COR-L47 (cell line): ENCODE measurements at places on chromosomes 3 and 15.
A peak's percentile ranks its signal among the peaks of the same experiment; 100 is the strongest.

DNA sequence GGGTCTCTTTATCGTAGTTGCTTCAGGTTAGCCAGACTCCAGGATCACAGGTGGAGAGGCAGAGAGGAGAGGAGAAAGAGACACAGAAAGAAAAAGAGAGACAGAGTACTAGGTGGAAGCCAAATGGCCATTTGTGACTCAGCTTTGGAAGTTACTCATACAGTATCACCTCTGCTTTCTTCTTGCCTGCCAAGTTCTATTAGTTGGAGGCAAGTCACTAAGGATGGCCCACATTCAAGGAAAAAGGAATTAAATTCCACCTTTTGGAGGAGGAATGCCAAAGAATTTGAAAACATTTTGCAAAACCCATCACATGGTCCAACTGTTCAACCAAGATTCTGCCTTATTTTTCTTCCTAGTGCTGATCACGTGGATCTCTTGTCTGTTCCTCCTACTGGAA is 291.1 kb downstream of the CHL1 start:
- DNase-seq = no peak

DNA sequence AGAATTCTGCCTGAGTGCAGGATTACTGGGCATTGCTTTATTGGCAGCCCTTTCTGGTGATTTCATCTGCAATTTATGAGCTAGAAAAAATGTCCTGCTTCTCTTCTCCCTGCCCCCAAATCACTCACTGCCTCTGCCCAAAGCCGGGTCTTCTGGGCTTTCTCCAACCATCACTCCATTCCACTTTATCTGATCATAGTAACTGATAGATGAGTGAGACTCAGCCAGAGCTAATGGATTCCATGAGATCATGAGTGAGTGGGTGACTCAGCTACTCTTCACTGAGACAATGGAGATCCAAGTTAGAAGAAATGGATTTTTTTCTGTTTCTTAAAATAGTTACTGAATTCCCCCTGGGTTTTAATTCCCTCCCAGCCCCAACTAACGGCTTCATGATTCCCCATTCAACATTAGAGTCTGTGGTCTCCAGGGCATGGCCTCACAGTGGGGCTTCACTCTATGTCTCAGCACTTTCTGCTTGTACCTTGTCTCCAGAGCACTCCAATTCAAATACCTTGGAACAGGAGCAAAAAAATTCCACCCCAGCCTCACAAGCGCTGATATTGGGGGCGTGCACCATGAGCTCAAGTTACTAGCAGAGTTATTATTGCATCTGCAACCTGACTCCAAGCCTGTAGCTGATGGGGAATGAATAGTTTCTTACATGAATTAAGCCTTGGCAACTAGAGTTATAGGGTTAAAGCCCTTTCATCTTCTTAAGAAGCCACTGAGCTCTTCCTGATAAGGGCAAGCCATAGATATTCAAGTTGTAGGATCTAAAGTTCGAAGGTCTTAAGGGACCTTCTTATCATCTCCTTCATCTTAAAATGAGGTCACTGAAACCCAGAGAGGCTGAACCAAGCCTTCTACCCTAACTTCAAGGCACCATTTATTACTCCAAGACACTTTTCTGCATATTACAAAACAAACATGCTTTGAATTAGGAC is 85.9 kb downstream of the AGBL1 start:
- no peak for DNase-seq

- no peak for DNase-seq
Measured at GRCh38 chr3:102400766-102401165, 34.0 kb upstream of the ZPLD1 start.

- no peak for DNase-seq
Measured at GRCh38 chr3:23199649-23200048, 3.5 kb upstream of the UBE2E2 start.

GRCh38 chr3:27486336-27486735 is 2.2 kb upstream of the SLC4A7 start:
- DNase-seq = peak; percentile 6

DNA sequence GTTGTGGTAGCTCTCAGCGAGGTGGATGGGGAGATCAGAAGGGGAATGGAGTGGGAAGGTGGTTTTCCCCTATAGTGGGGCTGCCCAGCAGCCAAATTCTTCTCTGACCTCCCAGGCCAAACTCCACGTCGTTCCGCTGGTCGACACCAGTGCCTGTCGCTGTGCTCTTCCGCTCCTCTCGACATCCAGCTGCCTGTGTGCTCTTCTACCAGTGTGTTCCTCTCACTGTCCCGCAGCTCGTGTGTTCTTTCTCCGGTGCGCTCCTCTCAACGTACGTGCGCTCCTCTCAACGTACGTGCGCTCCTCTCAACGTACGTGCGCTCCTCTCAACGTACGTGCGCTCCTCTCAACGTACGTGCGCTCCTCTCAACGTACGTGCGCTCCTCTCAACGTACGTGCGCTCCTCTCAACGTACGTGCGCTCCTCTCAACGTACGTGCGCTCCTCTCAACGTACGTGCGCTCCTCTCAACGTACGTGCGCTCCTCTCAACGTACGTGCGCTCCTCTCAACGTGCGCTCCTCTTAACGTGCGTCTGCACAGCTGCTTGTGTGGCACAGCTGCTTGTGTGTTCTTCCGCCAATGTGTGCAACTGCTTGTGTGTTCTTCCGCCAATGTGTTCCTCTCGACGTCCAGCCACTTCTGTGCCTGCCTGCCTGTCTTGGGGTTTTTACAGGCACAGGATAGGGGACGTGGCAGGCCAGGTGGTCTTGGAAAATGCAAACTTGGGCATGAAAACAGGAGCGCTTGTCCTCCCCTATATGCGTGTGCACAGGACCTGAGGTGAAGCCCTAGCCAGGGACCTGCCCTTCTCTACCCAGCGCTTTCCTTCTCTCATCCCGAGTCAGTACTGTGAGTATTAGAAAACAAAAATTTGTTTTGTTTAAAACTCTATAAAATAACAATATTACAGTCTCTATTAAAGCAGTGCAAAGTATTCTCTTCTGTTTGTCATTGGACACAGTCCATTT is 991.1 kb downstream of the GBE1 start:
- DNase-seq = no peak

GRCh38 chr15:77540312-77541060 is 92.2 kb downstream of the LINGO1 start:
- no peak for DNase-seq

DNA sequence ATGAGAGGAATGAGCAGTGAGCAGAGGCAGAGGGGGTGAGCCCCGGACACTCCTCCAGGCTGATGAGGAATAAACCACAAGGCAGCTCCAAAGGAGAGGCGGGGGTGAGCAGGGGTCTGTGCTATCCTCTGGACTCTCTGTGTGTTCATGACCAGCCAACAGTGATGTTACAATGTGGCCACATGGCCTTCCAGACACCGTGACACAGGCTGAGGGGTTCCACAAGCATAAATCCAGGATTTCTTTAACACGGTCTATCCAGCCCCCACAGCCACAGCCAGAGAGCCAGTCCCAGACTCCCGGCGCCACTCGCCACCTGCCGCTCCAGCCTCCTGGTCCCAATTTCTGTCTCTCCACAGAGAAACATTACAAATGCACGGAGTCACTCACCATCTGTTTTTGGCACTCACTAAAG is 24.4 kb downstream of the XXYLT1 start:
- no peak for DNase-seq
